ENCODE measurements at places on chromosomes 2 and 18. TPM values are rescaled to one million over a fixed set of nuclear protein-coding genes. Genes with fewer than 3 reads are reported as not detected.

DNA sequence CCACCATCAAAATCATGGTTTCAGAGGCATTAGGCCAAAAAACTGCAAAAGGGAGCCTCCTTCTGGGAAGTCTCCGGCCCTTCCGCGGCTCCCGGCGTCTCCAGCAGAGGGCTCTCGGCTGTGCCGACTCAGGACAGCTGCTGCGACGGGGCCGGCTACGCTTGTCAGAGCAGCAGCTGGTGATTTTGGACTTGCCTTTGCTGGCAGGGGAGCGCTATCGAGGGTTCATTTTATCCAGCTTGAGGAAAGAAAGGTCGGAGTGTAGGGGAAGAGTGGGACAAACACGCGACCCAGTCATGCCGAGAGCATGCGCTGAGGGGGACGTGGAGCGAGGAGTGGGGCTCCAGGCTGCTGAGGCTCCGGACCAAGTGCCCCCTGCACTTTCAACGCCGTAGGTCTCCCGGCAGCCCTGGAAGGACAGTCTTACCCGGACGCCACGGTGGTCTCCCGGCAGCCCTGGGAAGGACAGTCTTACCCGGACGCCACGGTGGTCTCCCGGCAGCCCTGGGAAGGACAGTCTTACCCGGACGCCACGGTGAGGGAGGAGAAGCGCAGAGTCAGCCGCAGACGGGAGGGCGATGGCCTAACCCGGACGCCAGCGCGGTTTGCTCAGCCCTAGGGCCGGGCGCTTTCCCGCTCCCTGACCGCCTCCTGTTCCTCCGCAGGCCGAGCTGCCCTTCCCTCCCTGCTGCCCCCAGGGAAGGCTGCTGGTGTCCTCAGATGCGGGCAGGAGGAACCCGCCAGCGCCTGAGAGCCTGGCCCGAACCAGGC lies 21.7 kb downstream of the DDX18 start:
- DNase-seq, result peak; percentile 88

DNA sequence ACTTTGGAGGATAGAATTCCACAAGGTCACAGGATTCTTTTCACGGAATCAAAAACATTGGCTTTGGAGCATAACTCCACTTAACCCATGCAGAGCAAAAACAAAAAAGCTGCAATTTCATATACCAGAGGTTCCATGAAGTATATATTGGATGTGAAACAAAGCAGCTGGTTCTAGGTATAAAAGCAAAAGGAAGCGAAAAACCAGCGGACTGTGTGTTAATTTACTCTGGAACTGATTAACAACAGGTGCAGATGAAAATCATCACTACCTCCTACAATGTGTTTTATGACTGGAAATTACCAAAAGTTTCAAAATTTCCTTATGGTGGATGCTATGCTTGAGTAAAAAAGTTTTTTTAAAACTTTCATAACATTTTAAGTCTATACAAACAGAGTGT lies 54.4 kb upstream of the LINC00305 start:
- DNase-seq, result no peak

DNA sequence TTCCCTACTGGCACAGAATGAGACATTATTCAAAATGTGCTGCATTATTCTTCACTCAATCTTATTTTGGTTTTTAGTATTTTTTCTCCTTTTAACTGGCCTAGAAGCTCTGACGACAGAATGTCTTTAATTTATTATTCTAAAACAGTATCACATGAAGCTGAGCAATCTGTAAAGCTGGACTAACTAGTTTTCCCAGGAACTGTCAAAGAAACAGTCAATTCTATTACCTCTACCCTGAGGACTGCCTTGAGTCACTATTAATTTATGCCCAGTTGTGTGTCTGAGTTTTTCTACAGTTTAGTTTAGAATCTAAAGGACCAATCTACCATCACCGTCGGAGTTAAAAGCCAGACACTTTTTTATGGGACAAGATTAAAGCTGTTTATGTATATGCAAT lies 31.6 kb downstream of the MBD2 start:
- no peak for DNase-seq

DNA sequence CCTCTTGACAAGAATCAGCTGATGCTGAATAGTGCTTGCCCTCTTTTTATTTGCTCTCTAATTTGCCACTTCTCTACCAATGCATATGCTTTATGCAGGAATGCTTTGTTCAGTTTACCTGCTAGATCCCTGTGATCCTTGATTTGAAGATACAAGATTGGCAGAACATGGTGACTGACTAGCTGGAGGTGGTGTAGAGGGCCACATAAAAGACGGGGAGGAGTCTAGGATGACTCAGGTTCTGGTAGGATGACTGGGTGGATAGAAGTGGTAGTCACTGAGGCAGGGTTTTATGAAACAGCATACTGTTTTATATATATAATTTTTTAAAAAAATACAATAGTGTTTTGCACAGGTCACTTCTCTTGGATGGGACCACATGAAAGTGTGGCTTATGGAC lies 6.3 kb upstream of the ADGRF3 start:
- DNase-seq, result no peak

- no peak for DNase-seq
Observed at GRCh38 chr18:68766433-68766832, 31.4 kb upstream of the CCDC102B start.

GRCh38 chr2:118237451-118237850 lies 149.2 kb downstream of the INSIG2 start:
- DNase-seq, result peak; percentile 42

GRCh38 chr18:1796636-1797035 lies 774.7 kb downstream of the METTL4 start:
- no peak for DNase-seq

- no peak for DNase-seq
Observed at GRCh38 chr18:76633588-76634269, 138.7 kb upstream of the ZNF516 start.

GRCh38 chr18:62790871-62791772 lies 75.8 kb downstream of the PHLPP1 start:
- no peak for DNase-seq

DNA sequence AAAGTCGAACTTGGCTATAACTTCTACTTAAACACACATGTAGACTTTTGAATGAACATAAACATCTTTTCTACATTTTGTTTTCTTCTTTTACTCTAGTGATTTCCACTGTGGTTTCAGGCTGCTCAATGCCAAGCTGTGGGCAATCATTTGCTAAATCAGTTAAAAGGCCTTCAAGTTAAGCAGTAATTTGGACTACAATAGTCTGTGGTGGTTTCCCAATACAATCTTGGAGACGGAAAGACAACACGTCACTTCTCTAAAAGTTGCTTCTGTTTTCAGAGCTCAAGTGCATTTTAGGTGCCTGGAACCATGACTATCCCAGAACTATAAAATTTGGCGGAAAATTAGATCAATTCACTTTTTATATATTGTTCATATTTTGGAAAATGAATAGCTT lies 69.4 kb downstream of the TXNL1 start:
- DNase-seq, result no peak

GRCh38 chr2:241422350-241422749 lies 66.3 kb downstream of the FARP2 start:
- DNase-seq, result no peak

- no peak for DNase-seq
Observed at GRCh38 chr18:7301094-7301493, 70.2 kb downstream of the LRRC30 start.

GRCh38 chr2:63124218-63124617 lies 73.6 kb downstream of the OTX1 start:
- no peak for DNase-seq

The PIEZO2 gene
- total RNA-seq, result 6.5 TPM

The PLGLB2 gene
- total RNA-seq, result not detected

The ANKMY1 gene
- 3.6 TPM for total RNA-seq

The PAX8 gene
- total RNA-seq, result not detected

The FMNL2 gene
- 32.7 TPM for total RNA-seq
